NCI-H69 (cell line): ENCODE measurements at places on chromosomes 7 and 10.

- no peak for DNase-seq
These were observed 584 bp upstream of the RUNDC3B start for GRCh38 chr7:87627634-87627994.

DNA sequence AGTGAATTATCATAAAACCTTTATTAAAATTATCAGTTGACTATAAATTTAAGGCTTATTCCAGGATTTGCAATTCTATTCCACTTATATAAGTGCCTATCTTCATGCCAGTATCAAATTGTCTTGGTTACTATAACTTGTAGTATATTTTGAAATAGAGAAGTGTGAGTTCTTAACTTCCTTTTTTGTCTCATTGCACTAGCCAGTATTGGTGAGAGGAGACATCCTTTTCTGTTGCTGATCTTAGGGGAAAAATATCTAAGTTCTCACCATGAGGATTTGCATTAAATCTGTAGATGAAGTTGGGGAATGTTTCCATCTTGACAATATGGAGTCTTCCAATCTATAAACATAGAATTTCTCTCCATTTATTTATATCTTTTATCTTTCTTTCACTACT lies 104.2 kb upstream of the MKI67 start:
- no peak for DNase-seq

DNA sequence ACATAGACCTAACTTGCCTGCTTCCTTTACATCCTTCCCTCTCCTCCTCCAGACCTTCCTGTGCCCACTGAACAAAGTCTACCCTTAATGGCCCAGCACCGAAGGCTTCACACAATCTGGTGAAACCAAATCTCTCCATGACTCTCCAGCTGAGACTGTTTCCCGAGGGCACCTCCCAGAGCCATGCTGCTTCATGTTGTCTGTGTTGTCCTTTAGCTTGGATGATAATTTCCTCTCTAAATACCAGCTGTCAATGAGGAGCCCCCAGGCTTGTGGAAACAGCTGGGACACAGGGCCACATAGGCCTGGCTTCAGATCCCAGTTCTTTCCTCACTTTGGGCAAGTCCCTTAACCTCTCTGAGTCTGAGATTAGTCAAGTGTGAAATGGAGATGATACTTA lies 54.3 kb downstream of the DLD start:
- peak; percentile 95 for DNase-seq

DNA sequence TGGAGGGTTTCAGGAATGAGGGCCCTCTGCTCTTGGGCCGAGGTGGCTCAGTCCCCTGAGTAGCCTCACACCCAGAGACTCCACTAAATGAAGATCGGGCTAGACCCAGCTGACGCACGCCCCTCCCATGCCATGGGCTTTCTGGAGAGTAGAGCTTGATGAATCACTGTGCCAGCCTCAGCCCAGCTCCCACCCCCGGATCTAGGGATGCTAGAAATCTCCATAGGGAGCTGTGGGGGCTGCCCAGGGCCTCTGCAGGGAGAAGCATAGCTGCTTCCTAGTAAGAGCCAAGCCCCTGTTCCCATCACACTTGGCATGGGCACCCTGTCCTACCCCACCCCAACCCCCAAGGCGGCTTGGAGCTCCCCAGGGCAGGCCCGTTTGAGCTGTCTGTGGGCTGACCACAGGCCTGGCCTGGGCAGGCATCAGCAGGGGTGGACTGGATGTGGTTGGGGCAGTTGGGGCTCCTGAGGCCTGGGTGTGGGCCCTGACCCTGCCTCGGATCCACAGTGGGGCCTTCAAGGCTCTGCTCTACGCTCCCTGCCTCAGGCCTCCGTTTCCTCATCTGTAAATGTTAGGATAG lies 121.2 kb downstream of the ZMIZ1 start:
- no peak for DNase-seq

DNA sequence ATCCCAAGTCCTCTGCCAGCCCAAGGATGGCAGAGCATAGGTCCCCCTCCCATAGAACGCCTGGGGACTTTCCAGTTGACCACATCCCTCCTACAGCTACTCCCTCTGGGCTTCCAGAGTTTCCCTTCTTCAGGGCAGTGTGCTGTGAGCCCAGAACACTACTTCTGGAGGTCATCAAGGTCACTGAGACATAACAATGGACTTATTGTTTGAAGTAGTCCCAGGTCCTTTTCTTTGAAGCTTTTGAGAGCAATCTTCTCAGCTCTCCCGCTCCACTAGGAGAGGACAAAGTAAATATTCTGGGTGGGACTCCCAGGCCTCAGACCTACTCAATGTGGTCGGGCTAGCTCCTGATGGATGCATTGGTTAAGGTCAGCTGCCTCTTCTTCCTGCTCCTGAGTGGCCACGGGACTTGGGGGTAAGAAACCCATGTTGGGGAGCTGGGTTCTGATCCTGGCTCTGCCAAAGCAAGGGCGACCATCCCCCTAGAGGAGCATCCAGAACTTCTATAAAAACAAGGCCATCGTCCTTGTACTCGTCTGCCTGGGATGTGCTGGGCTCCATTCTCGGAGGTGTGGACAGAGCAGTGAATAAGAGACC lies 83.5 kb upstream of the DDC start:
- DNase-seq = no peak

DNA sequence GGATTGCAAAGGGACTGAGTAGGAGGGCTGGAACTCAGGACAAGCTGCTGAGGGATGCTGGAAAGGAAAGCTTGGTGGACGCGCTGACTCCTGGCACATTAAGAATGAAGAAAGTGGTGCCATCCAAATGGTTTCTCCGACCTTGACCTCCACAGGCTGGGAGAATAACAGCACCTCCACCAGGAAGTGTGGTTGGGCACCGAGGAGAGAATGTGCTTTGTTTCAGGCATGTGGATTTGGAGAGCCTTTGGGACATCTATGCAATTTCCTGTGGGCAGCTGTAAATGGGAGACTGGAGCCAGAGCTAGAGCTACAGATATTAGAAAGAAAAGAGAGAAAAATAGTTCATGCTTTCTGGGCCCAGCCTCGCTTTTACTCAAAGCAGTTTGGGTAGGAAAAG lies 29.8 kb upstream of the HABP2 start:
- no peak for DNase-seq

DNA sequence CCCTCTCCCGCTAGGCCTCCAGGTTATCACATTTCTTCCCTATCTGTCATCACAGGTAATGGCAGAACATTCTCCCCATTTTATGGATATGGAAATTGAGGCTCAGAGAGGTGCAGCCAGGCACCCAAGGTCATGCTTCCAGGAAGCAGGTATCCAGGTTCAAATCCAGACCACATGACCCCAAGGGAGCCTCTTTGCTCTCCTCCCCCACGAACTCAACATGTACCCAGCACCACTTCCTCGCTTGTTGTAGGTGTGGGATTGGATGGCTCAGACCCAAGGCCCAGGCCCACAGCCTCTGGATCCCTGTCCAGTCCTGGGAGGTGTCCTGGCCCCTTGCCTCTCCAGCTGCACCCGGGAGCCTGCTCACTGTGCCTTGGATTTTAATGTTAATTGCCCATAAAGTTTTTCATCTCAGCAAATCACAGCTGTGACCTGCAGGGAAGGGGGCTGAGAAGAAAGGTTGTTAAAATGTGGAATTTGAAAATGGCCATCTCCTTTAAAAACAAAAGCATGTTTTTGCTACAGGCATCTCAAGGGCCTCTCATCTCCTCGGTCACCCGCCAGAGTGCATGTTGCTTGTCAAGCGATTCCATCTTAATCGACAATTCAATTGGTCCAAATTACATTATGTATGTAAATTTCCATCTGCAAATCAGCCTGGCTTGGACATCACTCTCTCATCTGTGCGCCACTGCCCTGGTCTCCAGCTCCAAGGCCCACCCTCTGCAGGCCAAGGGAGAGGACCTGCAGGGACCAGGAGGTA lies 205.4 kb upstream of the ZMIZ1 start:
- no peak for DNase-seq

DNA sequence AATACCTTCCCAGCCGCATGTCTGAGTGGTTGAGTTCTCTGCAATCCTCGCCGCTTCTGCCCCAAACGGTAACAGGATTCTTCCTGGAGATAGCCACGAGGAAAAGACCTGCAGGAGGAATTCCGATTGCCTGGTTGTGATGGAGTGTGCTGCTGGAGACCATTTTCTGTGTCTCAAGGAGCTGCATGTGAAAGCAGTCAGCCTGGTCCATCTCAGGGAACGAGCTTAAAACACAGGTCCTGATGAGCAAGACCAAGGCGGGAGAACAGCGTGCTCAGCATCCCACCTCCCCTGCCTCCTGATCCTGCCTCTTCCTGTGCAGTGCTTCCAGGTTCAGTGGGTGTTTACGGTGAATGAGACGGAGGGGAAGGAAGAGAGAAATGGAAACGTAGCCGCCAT lies 26.5 kb downstream of the VIPR2 start:
- no peak for DNase-seq

DNA sequence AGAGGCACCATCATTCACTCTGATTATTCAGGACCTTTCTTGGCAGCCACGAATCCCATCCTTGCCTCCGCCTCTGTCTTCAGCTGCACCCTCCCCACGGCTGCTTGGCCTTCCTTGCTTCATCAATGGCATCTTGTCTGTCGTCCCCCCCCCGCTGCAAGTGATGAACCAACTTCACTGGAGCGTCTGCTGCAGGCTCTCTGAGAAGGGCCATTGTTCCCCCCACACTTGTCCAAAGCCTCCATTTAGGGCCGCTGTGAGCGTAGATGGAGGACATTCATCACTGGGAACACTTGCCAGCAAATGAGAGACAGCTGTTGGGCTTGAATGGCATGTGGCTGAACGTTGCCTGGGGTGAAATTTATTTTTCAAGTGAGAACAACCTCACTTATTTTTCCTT lies 20.1 kb downstream of the AFAP1L2 start:
- DNase-seq = no peak
